Endodermal cell (in vitro differentiated cells): ENCODE measurements at places on chromosomes 11 and 22. TPM values are rescaled to one million over a fixed set of nuclear protein-coding genes. Genes with fewer than 3 reads are reported as not detected.

Gene PYGM
- total RNA-seq, result 1.1 TPM in 2 replicates

- DNase-seq, result peak; percentile 34
- H3K4me3 ChIP-seq, result no peak overlapping the region
- H3K4me1 ChIP-seq, result no peaks in the 10 kb centered on the region
Measured at GRCh38 chr22:44448271-44448830, 49.7 kb downstream of the RTL6 start.

GRCh38 chr11:120215634-120216033, 4.8 kb downstream of the OAF start:
- no peak overlapping the region for H3K27ac ChIP-seq
- no peaks in the 10 kb centered on the region for H3K36me3 ChIP-seq
- no peaks in the 10 kb centered on the region for H3K4me1 ChIP-seq
- no peak overlapping the region for H3K4me3 ChIP-seq

GRCh38 chr22:30246814-30247376, 336 bp upstream of the LIF start:
- H3K27me3 ChIP-seq, result peaks cover 38% of the 10 kb centered on the region
- H3K4me3 ChIP-seq, result peak overlapping the region; percentile 78
- no peaks in the 10 kb centered on the region for H3K4me1 ChIP-seq
- no peaks in the 10 kb centered on the region for H3K36me3 ChIP-seq

DNA sequence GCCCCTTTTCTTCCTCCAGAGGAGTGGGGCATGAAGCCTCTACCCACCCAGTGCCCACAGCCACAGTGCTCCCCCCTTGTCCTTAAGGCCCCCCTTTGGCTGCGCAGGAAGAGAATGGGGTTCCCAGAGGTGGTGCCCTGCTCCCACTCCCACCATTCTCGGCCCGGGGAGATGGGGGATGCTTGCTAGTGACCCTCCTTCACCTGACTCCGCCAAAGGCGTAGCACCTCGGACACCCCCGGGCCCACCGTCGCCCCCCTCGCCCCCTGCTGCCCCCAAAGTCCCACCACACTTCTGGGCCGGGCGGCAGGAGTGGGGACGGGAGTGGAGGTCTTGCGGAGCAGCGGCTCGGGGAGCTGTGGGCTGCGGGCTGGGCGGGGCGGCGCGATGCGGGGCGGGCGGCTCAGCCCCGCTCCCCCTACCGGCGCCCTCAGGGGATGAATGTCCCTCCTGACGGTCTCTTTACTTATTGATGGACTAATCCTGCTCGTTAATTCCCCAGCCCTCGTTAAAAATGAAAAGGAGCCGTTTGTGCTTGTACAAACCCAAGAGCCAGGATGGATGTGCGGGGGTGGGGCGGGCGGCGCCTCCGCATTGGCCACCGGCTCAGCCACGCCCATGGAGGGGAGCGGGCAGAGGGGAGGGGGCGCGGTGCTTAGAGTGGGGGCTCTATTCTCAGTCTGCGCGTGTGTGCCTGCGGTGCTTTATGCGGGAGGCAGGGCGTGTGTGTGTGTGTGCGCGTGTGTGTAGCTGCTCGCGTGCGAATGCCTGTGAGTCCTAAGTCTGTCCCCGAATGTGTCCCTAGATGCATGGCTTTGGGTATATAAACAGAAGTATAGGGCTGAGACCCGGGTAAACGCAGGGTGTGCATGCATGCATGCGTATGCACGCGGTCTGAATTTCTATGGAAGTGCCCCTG, 25.6 kb downstream of the SYT7 start:
- no peak overlapping the region for H3K4me3 ChIP-seq
- H3K36me3 ChIP-seq, result no peaks in the 10 kb centered on the region
- no peaks in the 10 kb centered on the region for H3K4me1 ChIP-seq
- H3K27ac ChIP-seq, result no peak overlapping the region
- DNase-seq, result peak; percentile 72

GRCh38 chr22:23080613-23081290, 10.4 kb downstream of the GNAZ start:
- peaks cover 5% of the 10 kb centered on the region for H3K36me3 ChIP-seq
- H3K4me3 ChIP-seq, result no peak overlapping the region
- no peak overlapping the region for H3K27ac ChIP-seq
- peaks cover 6% of the 10 kb centered on the region for H3K4me1 ChIP-seq
- no peaks in the 10 kb centered on the region for H3K27me3 ChIP-seq

GRCh38 chr11:111417011-111417765, 38.1 kb upstream of the POU2AF1 start:
- no peaks in the 10 kb centered on the region for H3K27me3 ChIP-seq
- no peaks in the 10 kb centered on the region for H3K4me1 ChIP-seq
- no peak overlapping the region for H3K27ac ChIP-seq
- DNase-seq, result peak; percentile 35
- no peak overlapping the region for H3K4me3 ChIP-seq
- no peaks in the 10 kb centered on the region for H3K36me3 ChIP-seq
